Fibroblast of lung (primary cell): ENCODE measurements at places on chromosomes 16 and 17. TPM values are rescaled to one million over a fixed set of nuclear protein-coding genes. Genes with fewer than 3 reads are reported as not detected.
A peak's percentile ranks its signal among the peaks of the same experiment; 100 is the strongest.

Gene NCBP3
- 20.3 and 23.3 TPM in 2 replicates for total RNA-seq

GRCh38 chr16:28983644-28984043, 1.2 kb upstream of the LAT start:
- H3K36me3 ChIP-seq = peaks cover 21% of the 10 kb centered on the region
- DNase-seq = no peak
- no peaks in the 10 kb centered on the region for H3K4me1 ChIP-seq
- no peak overlapping the region for H3K4me3 ChIP-seq

GRCh38 chr17:82238472-82239201, 9.8 kb downstream of the SLC16A3 start:
- DNase-seq = peak; percentile 76
- peaks cover 55% of the 10 kb centered on the region for H3K4me1 ChIP-seq
- no peaks in the 10 kb centered on the region for H3K27me3 ChIP-seq
- no peak overlapping the region for H3K4me3 ChIP-seq
- H3K36me3 ChIP-seq = peaks cover 48% of the 10 kb centered on the region

Gene PPP1R27
- under 0.01 TPM in 1 of 2 replicates, not detected in the other for total RNA-seq

GRCh38 chr17:49436174-49436573, 21.5 kb upstream of the PHB1 start:
- no peak overlapping the region for H3K4me3 ChIP-seq
- DNase-seq = no peak
- no peak overlapping the region for H3K27ac ChIP-seq
- no peaks in the 10 kb centered on the region for H3K4me1 ChIP-seq
- no peaks in the 10 kb centered on the region for H3K36me3 ChIP-seq

DNA sequence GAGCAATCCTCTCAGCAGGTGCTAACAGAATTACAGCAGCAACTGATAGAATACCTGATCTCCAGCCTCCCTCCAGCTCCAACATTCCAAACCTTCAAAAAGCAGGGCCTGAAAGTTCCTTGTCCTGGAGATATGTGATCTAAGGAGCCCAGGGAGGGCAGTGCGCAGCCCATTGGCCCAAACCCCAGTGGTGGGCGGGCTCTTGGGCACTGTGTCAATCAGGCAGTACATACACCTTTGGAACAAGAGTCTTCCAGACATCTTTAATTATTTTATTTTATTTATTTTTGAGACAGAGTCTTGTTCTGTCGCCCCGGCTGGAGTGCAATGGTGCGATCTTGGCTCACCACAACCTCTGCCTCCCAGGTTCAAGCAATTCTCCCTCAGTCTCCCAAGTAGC, 24.2 kb downstream of the SLC12A3 start:
- H3K4me1 ChIP-seq = no peaks in the 10 kb centered on the region
- H3K27ac ChIP-seq = no peak overlapping the region
- H3K4me3 ChIP-seq = no peak overlapping the region
- H3K27me3 ChIP-seq = no peaks in the 10 kb centered on the region
- H3K36me3 ChIP-seq = no peaks in the 10 kb centered on the region

DNA sequence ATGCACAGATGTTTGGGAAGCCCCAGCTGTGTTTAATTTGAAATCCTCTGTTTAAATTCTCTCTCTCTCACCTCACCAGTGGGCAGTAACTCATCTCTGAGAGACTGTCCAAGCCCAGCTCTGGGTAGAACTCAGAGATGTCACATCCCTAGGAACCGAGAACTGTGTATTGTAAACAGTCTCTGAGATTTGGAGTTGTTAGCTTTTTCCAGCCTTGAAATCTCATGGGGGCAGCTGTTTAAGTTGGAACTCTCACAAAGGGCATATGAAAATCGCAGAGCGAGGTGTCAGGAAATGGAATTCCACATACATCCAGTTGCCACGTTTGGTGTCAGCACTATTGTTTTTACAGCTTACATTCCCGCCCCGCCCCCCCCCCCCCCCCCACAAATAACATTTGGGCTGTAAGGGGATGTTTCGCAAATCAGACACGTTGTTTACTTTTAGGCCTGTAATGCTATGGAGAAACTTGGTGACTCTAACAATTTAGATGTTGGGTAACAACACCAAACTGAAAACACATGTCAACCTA, 34.3 kb downstream of the VPS35L start:
- no peaks in the 10 kb centered on the region for H3K27me3 ChIP-seq
- DNase-seq = peak; percentile 38
- no peak overlapping the region for H3K4me3 ChIP-seq

GRCh38 chr16:26335236-26335853, 643.6 kb downstream of the HS3ST4 start:
- H3K27me3 ChIP-seq = no peaks in the 10 kb centered on the region
- DNase-seq = no peak
- H3K36me3 ChIP-seq = no peaks in the 10 kb centered on the region
- H3K27ac ChIP-seq = no peak overlapping the region
- H3K4me1 ChIP-seq = no peaks in the 10 kb centered on the region

DNA sequence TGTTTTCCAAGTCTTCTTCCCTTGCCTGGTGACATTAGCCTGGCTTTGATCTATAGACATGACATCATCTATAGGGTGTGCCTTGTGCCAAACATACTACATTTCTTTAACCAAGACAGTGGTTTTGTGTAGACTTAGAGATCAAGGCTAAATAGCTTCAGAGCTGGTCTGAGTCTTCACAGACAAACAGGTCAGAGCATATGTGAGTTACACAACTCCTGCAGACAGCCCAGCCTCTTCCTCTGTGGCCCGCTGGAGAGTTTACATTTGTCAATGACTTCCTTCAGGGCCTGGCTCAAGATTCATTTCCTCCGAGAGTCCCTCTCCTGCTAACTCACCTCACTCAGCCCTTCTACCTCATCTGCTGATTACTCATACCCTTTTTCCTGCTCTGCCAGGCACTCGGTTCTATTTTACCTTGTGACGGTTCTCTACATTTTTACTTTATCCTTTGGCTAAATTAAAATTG, 73.1 kb upstream of the TANC2 start:
- H3K27ac ChIP-seq = no peak overlapping the region
- DNase-seq = peak; percentile 71
- no peaks in the 10 kb centered on the region for H3K36me3 ChIP-seq

DNA sequence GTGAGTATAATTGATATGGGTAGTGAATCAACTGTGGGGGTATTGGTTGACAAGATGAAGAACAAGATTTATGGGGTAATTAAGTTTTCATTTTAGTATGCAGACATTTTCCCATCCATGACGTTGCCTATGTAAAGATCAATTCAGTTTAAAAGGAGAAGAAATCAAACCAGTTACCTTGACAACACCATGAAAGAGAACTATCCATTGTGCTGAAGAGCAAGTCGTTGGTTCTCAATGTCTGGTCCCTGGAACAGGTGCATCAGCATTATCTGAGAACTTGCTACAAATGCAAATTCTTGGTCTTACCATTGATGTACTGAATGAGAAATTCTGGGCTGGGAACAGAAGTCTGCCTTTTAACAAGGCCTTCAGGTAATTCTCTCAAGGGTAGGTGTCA, 801 bp upstream of the OR4D2 start:
- H3K36me3 ChIP-seq = no peaks in the 10 kb centered on the region
- H3K4me1 ChIP-seq = no peaks in the 10 kb centered on the region
- H3K27ac ChIP-seq = no peak overlapping the region
- H3K4me3 ChIP-seq = no peak overlapping the region
- no peaks in the 10 kb centered on the region for H3K27me3 ChIP-seq

GRCh38 chr17:65472666-65473309, 88.7 kb downstream of the AXIN2 start:
- H3K4me3 ChIP-seq = no peak overlapping the region
- no peaks in the 10 kb centered on the region for H3K36me3 ChIP-seq
- peaks cover 18% of the 10 kb centered on the region for H3K27me3 ChIP-seq
- no peaks in the 10 kb centered on the region for H3K4me1 ChIP-seq
- no peak overlapping the region for H3K27ac ChIP-seq

Gene ZFP3
- total RNA-seq = 2.1 and 3.1 TPM in 2 replicates

- H3K4me3 ChIP-seq = no peak overlapping the region
- no peaks in the 10 kb centered on the region for H3K4me1 ChIP-seq
- DNase-seq = peak; percentile 62
Observed at GRCh38 chr17:31394544-31394943, 3.1 kb downstream of the RAB11FIP4 start.

DNA sequence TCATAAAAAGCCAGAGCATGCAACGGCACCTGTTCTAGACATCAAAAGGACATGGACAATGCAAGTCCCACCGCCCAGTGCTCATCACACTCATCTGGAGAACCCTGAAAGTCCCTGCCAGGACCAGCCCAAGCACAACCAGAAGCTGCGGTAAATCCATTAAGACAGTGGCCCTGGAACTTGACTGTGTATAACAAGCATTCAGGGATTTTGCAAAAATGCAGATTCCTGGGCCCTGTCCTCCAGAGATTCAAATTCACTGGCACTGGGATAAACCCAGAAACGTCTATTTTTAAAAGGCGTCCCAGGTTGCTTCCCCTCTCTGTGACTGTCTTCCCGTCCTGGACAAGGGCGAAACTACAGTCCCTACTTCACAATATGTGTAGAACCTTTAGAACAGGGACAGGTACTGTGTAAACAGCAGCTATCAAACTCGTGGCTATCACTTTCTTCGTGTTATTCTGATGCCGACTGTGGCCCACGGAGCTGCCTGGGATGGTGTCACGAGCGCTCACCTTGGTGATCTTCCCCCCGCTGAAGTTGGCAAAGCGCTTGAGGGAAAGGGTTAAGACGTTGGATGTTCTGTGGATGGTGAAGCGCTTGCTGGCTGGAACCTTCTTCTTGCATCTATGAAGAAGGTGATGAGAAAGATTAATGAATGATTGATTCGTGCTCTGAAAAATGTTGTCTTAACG, 22.3 kb downstream of the USP36 start:
- no peaks in the 10 kb centered on the region for H3K27me3 ChIP-seq
- no peak overlapping the region for H3K4me3 ChIP-seq
- H3K36me3 ChIP-seq = peaks cover 31% of the 10 kb centered on the region
- no peak overlapping the region for H3K27ac ChIP-seq
- DNase-seq = no peak
- peaks cover 8% of the 10 kb centered on the region for H3K4me1 ChIP-seq

DNA sequence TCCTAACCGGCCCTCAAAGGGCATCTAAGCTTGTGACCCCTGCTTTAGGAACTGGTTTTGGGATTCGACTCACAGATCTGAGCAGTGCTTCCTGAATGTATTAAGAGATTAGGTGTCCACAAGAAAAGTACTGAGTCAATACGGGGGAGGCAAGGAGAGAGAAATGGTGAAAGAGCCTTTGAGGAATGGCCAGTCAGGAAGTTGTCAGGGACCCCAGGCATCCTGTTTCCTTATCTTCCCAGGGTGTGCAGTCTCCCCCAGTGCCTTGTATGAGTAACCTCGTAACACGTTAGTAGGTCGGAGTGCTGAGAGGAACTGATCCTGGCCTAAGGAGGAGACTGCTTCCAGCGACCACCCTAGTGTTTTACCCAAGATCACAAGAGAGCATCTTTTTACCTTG, 16.4 kb upstream of the TMED6 start:
- H3K36me3 ChIP-seq = peaks cover 16% of the 10 kb centered on the region
- no peaks in the 10 kb centered on the region for H3K27me3 ChIP-seq
- no peak overlapping the region for H3K27ac ChIP-seq
- H3K4me1 ChIP-seq = no peaks in the 10 kb centered on the region

Gene HOXB13
- not detected in 2 replicates for total RNA-seq

Gene ASPSCR1
- total RNA-seq = 22.3 and 35.7 TPM in 2 replicates

Gene NHLRC4
- total RNA-seq = 2.1 and 3.3 TPM in 2 replicates

Gene CALB2
- total RNA-seq = 0.51 and 1.3 TPM in 2 replicates

DNA sequence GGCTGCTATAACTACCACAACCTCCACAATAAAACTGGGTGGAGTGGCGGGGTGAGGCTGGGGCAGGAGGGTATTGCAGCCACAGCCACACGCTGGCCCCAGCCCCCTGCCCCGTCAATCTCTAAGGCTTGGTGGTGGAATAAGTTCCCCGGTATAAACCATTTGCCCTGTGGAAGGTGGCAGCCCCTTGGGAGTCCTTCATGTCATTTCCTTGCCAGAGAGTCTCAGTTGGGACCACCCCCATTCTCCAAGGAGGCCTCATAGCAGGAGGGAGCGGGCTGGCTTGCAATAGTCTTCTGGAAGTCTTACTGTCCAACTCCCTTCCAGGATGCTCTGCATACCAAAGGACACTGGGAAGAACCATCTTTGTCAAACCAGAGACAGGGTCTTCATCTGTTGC, 19.4 kb downstream of the CD300A start:
- no peaks in the 10 kb centered on the region for H3K4me1 ChIP-seq
- H3K27me3 ChIP-seq = no peaks in the 10 kb centered on the region
- DNase-seq = no peak
- H3K4me3 ChIP-seq = no peak overlapping the region
- no peaks in the 10 kb centered on the region for H3K36me3 ChIP-seq

Gene IL21R
- total RNA-seq = 1.8 and 7.4 TPM in 2 replicates

DNA sequence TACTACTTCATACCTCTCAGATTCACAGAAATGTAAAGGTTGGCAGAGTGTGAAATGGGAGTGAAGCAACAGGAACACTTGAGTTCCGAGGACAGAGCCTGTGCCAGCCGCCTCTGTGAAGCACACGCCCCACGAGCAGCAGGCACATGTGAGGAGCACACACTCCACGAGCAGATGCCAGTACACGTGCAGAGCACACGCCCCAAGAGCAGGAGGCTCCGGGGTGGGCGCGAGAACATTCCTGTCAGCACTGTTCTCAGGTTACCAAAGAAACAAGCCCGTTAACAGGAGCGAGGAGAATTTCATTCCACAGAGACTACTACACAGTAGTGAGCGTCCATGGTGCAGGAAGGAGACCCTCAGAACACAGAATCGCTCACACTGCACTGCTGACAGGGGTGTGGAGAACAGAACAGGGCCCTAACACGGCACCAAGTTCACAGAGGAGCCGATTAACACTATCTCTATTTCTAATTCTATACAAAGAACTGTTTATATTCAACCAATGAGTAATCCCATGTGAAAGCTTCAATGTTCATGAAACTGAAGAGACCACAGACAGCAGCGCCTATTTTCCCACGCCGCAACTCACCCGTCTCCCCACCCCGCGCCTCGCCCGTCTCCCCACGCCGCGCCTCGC, 40.1 kb downstream of the KLHDC4 start:
- DNase-seq = peak; percentile 80
- no peak overlapping the region for H3K4me3 ChIP-seq
- H3K27me3 ChIP-seq = no peaks in the 10 kb centered on the region
- no peaks in the 10 kb centered on the region for H3K4me1 ChIP-seq

DNA sequence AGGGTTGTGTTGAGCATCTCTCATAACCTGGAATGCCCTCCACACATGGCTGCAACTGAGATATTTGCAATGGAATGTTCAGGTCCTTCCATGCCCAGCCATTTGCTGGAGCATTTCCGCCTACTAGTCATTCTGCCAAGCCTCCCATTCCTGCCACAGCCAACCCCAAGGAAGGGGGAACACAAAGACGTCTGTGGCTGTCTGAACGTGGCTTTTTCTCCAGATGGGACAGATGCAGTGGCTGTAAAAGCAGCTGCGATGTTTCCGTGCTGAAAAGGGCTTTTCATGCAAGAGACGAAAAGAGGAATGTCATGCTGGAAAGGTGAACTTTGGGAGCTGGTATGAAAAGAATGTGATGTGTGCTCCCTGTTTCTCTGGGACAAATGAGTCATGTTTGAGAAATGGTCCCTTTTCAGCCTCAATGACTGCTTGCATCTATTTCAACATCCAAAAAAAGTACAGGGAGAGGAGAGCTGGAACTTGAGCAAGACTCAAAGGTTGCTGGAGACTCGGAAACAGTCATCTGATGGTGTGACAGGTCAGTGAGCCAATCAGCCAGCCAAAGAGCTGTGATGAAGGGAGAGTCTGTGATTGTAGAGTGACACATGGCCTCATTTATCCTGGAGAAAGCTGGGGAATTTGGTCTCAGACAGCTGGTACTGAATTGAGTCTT, 208.9 kb downstream of the SHISA9 start:
- no peak overlapping the region for H3K4me3 ChIP-seq
- no peaks in the 10 kb centered on the region for H3K36me3 ChIP-seq
- H3K27me3 ChIP-seq = no peaks in the 10 kb centered on the region
- no peaks in the 10 kb centered on the region for H3K4me1 ChIP-seq
